Fibroblast of skin of right biceps (primary cell): ENCODE measurements at places on chromosomes 6 and 20.
A peak's percentile ranks its signal among the peaks of the same experiment; 100 is the strongest.

DNA sequence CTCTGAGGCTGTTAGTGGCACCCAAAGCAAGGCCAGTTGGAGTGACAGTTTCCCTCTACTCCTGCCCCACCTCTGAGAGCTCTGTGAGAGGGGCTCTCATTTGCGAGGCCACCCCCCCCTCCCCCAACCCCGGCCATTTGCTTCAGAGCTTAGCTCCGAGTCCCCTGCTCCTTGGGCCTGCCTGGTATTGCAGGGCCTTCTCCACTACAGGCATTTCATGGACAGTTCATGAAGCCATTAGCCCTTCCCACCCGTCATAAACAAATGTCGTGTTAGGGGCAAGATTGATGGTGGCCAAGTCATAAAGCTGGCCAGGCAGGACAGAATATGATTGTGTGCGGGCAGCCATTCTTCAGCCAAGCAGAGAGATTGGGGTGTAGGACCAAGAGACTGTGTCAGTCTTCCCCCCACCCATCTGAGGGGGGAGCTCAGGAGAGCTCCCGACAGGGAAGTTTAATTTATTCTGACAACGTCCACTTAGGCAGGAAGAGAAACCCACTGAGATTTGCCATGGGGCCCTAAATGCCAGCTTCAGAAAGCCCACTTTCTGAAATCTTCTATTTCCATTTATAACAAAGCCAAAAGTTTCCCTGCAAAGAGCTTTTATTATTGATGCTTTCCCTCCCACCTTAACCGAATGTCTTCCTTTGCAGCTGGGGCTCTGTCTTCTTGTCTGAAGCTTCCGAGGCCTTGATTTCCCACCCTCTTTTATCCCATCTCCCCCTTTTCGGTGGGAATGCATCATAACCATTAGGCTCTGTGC is 7.2 kb downstream of the FOXC1 start:
- DNase-seq: no peak

- no peak for DNase-seq
These were observed 80.4 kb upstream of the CD93 start for GRCh38 chr20:23166563-23166962.

DNA sequence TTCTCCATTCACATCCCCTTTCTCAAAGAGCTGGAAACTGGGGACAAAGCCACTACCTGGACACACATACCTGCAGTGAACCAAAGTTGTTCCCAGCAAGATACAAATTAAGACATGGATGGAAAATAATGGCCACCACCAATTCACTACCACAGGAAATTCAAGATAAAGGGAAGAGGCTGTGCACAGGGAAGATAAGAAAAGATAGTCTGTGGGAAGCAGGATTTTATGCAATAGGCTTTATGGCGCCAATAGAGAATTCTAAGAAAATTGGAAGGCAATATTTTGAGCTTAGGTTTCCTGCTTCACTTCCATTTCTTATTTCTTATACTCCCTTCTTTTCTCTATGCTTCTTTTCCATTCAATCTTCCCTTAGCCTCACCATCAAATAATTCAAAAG is 9.9 kb downstream of the GPX6 start:
- DNase-seq: no peak

GRCh38 chr6:108850669-108851465 is 2.6 kb downstream of the ARMC2 start:
- DNase-seq: no peak

DNA sequence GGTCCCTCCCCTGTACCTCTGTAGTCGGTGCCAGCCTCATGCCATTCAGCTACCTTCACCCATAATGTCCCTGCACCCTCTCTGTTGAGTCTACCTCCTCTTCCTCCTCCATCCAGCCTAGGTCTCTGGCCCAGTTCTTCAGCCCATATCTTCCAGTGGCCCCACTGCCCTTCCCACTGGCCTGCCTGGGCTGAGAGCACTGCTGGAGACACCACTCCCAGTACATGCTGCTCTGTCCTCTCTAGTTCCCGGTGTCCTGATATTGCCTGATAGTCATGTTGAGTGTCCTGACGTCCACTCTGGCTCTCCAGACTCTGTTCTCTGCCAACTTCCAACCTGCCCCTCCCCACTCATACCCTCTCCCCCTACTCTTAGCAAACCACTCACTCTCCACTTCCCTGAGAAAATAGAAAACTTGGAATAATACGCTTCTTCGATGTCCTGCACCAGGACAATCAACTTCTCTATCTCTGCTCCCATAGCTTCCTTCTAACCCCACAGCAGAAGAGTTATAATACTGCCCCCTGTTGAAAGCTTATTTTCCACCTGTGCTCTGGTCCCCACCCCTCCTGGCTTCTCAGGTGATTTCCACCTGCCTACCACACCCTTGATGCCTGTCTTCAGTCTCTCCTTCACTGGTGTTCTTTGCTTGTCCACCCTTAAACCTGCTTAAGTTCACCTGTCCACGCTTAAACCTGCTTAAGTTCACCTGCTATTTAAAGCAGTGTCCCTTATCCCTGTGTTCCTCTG is 19.8 kb downstream of the SLC22A3 start:
- DNase-seq: no peak

DNA sequence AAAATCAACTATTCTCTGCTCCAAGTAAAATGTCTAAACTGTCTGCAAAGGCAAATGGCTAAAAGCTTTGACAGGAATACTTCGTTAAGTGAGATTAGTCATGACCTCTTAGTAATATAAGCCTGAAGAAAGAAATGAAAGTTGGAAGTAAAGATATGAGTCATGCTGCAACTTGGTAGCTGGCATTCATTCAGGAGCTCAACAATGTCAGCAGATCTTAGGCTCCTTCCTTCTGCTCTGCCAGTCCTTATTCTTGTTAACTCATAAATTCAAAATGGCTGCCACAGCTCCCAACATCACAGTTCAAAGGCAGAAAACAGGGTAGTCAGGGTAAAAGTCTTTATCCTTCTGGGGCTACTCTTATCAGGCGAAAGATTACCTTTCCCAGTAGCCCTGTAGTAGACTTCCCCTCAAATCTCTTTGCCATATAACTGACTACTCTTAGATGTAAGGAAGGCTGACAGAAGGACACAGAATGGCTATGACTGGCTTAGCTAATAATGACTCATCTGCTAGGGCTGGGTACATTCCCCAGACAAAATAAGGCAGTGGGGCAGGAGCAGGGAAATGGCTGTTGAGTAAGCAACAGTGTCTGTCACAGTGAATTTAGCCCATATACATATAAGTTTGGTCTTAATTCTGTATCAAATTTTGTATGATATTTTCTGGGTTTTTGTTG is 24.4 kb upstream of the C6orf62 start:
- peak; percentile 97 for DNase-seq

DNA sequence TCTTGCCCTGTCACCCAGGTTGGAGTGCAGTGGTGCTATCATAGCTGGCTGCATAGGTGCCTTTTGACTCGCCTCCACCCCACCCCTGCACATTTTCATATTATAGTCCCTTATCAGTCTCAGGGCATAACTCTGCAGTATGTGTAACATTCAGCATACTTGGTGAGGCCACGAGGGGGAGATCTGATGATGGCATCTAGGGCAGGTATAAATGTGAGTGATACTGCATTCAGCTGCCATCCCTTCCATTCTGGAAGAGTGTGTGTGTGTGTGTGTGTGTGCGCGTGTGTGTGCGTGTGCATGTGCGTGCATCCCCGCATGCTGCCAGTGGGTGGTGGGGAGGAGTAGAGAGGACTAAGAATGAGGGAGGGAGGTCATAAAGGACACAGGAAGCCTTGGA is 81.4 kb downstream of the JARID2 start:
- no peak for DNase-seq
